CD4-positive, alpha-beta T cell treated with Interleukin-10 for 1 hour (primary cell): ENCODE measurements at places on chromosomes 16 and 17.

DNA sequence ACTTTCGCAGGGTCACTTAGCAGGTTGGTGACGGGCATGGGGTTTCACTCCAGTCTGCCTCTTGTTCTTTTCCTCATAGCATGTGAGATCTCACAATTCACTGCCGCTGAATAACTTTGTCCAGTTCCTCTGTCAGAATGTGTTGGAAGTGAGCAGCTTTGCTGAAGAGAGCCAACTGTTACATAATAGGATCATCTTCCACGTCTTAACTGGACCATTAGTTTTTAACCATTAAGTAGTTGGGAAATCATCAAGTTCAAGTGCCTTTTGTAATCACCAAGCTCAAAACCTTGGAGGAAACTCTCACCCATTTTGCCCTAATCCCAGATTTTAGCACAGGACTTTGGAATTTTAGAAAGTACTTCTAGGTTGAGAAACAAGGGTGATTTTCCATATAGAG lies 290.6 kb downstream of the WWOX start:
- no peak for DNase-seq

DNA sequence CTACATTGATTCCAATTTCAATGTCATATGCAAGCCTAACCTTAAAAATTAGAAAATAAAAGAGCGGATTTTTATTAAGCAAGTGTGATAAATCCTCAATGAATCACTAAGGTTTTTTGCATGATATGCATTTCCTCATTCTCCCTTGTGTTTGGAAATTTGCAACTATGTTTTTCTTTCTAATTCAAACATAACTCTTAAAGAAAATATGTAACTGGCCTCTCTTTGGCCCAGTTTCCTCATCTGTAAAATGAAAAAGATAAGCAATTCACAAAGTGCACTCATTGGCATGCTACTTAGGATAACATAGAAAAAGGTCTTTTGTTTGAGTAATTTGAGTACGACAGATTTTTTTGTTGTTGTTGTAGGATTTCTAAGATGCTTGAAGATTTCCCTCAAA lies 295.5 kb downstream of the CDH11 start:
- no peak for DNase-seq

DNA sequence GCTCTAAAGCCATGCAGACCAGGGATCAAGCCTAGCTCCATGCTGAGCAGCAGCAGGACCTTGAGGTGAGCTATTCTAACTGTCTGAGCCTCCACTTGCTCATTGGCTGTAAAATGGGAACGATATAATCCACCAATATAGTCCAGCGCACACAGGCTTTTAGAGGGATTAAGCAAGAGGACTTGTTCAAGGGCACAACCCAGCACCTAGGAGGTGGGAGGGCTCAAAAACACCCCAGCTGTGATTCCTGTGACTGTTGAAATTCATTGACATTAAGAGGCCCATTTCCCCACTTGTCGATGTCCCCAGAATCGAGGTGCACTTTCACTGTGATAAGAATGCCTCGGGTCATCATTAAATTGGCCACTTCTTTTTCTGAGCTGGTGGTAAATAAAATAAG lies 4.1 kb downstream of the USH1G start:
- DNase-seq: no peak

GRCh38 chr17:55237841-55238178 lies 26.9 kb upstream of the HLF start:
- DNase-seq: no peak

DNA sequence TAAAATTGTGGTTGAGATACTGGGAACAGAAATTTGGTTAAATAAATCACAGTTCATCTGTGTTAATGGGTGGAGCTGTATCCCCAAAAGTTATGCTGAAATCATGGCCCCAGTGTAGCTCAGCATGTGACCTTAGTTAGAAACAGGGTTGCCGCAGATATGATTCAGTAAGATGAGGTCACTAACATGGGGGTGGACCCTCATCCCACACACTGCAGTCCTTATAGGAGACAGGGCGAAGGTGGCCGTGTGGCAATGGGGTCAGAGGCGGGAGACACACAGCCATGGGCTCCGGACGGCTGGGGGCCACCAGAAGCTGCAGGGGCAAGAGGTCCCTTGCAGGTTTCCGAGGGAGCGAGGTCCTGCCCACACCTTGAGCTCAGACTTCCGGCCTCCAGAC lies 10.7 kb downstream of the GALNS start:
- DNase-seq: no peak

GRCh38 chr17:74435775-74436359 lies 4.0 kb downstream of the GPRC5C start:
- DNase-seq: no peak

DNA sequence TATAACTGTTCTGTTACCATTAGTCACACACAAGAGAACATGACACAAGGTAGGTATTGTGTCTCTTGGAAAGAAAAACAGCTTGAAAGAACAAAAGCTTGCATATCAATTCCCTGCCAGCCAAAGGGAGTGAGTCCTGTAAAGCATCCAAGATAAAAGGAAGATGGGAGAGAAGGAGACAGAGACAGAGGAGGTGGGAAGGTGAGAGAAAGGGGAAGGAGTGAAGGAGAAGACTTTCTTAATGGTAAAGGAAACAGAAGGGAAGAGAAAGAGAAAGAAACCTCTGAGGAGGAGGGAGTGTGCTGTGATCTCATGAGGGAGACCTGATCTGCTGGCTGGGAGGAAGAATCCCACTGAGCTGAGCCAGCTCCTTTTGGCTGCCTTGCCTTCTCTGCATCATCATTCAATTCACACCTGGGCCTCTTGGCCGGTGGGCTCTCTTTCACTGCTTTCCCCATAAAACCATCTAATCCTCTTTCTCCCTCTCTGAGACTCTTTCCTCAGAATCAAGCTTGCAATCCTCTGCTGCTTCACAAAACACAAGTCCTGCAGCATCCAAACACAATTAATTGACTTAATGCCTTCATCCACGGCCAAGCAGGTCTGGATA lies 271.6 kb downstream of the ABCC12 start:
- DNase-seq: no peak

DNA sequence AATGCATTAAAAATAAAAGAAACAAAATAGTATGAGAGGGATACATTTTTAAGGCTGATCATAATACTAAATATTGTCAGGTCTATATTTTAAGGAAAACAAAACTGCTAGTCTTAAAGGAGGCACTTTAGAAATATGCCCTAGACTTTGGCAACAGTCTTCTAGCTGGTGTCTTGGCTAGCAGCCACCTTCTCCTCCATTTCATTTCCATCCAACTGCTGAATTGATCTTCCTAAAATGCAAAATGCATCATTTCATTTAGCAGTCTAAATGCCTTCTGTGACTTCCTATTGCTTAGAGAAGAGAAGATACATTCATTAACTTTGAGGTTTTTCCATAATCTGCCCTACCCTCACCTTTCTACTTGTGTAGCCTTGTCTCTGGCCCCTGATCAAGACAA lies 1404.1 kb downstream of the CDH11 start:
- no peak for DNase-seq

DNA sequence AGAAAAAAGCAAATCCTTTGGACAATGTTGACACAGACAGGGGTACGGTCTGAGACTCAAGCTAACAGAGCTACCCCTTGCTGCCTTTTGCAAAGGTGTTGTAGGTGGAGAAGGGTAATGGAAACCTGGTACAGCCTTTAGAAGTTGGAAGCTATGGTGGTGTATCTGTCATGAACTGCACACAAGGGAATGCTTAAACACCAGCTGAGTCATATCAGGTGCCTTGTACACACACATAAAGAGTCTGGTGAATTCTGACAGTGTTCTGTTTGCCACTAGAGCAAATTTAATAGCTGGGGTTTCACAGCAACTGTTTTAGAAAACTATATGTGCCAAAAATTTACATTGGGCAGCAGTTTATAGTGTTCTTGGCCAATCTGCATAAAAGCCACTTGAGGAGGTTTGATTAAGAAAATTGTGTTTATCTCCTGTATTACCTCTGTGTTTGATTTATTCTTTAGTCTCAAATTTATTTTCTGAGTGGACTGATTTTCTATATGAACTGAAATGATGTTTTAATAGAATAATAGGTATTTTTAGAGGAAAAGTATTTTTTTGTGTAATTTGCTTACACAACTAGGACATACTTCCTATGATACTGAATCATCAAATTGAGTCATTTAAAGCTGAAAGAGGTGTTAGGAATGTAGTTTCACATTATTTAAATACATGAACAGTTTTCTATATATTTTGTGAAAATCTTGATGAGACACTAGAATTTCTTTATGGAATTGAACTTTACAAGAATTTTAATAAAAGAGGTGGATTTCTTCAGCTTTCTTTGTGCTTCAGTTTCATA lies 136.9 kb downstream of the MAP2K6 start:
- no peak for DNase-seq

DNA sequence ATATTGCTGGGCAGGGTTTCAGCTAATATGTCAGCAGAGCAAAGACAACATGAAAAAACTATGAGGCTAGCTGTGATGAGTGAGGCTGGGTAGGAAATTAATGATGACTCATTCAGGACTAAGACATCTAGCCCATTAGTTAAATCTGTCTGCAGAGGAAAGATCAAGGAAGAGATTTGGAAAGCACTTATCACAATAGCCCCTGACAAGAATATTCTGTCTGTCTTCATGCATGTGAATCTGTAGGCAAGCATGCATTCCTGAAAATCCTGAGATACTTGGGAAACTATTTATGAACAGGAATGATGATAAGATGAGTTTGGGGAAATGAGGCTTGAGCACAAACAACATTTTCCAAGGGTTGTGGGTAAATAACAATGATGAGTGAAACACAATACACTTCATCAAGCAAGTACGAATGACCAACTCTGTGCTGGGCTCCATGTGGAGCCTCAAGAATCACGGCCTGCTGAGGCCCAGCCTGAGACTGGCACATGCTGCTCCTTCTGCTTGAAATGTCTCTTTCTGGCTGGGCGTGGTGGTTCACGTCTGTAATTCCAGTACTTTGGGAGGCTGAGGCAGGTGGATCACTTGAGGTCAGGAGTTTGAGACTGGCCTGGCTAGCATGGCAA lies 96.5 kb upstream of the ASIC2 start:
- no peak for DNase-seq

- peak; percentile 22 for DNase-seq
These were observed 36.7 kb downstream of the CMIP start for GRCh38 chr16:81481207-81481821.

- peak; percentile 71 for DNase-seq
These were observed 21.6 kb downstream of the POLR3E start for GRCh38 chr16:22318690-22319358.

- peak; percentile 57 for DNase-seq
These were observed 199.9 kb downstream of the LGALS9B start for GRCh38 chr17:20267459-20267842.

GRCh38 chr17:76274112-76274956 lies 9.2 kb downstream of the UBALD2 start:
- no peak for DNase-seq
